ENCODE measurements at places on chromosomes 1 and 21.

GRCh38 chr1:205348554-205349487 lies 7.9 kb downstream of the KLHDC8A start:
- DNase-seq = no peak

DNA sequence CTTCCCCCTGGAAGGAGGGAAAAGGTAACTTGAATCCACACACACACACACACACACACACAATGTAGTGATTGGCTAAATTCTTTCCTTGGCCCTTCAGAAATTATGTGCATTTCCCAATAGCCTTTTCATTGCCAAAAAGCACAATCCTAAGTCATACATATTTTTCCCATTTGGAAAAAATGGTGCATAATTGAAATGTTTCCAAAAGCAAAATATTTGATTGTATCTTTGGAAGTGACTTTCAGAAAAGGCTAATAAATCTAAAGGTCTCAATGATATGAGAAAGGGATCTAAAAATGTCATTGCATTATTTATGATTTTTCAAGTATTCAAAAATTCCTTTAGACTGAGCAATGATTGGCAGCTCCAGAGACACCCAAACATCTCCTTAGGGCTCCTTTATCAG lies 43.5 kb upstream of the NEK7 start:
- DNase-seq = no peak

- DNase-seq = no peak
Measured at GRCh38 chr1:9018333-9018732, 7.9 kb downstream of the SLC2A7 start.

GRCh38 chr1:203052601-203053000 lies 26.3 kb downstream of the PPFIA4 start:
- no peak for DNase-seq

GRCh38 chr1:158163000-158163947 lies 17.4 kb upstream of the CD1D start:
- DNase-seq = no peak

DNA sequence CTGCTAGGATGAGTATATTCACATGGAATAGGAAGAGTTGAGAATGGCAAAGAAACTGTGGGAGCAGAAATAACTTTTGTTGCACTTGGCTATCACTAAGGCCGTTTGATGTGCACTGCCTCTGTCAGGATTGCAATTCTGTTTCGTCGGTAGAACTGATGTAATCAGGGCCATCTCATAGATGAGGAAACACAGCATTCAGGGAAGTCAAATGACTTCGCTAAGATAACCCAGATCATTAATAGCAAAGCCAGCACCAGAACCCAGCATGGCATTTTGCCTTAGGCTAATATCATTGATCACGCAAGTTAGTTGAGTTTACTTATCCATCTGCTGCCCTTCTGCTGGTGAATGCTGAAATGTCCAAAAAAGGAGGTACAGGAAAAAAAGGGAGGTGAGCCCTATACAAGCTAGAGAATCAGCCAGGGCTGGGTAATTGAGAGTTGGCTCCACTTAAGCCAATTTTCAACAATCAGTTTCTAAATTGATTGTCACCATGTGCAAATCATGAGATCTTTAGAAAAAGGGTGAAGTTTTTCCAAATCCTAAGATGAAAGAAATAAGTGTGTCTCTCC lies 7.6 kb downstream of the RASSF5 start:
- DNase-seq = no peak
